Activated CD8-positive, alpha-beta memory T cell treated with anti-CD3 and anti-CD28 coated beads for 1 hour (primary cell): ENCODE measurements at places on chromosomes 2 and 18.

DNA sequence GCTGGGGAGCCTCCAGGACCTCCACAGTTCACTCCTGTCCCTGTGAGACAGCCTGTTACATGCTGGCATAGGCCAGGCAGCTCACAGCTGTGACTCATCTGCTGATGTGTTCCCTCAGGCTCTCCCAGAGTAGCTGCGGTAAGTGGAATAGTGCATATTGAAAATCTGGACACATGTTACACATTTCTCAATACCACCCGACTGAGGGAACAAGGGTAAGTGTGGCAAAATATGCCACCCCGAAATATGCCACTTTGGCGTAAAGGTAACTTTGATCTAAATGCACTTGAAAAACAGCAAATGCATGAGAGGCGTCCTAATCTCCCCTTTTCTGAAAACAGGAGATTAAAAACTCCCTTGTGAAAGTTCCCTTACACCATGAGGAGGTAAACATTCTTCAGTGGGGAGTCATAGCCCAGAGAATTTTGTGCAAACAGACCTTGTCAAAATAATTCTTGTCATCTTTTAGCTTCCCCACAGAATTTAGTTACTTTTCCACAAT is 557.9 kb downstream of the CCDC85A start:
- DNase-seq = no peak

DNA sequence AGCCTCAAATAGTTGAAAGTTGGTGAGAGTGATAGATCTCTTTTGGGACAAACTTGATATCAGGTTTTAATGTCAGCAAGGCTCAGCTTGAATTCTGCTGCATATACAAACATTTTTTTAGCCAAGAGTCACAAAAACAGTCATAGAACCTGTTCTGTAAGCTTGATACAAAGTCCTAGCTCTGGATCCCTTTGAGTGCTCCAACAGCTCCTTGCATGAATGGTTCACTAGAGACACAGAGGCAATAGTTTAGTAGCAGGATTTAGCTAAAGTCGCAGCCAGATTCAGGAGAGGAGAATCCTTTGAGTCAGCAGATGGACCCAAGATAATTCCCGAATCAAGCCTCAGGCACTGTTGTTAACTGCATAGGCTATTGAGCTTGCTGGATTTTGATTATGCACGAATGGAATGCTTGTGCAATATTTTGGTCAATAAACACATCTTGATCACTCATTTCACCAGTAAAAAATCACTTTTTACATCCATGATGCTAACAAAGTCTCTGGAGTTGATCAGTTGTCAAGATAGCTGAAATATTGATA is 148.6 kb downstream of the KLHL14 start:
- no peak for DNase-seq

DNA sequence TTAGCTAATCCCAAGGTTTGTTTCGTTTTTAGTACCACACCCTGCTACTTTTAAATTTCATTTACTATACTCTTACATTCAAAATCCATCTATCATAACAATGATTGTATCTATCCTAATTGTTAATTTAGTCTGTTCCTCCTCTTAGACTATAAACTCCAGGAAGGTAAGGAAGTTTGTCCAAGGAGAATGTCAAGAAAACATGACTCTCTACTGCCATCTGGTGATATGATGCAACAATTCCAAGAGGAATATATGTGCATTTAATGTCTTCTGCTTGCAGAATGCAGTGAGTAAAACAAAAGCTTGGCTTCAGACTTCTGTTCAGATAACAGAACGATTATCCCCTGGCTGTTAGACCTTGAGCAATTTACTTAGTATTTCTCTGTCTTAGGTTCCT is 1267.1 kb downstream of the LRP1B start:
- no peak for DNase-seq

DNA sequence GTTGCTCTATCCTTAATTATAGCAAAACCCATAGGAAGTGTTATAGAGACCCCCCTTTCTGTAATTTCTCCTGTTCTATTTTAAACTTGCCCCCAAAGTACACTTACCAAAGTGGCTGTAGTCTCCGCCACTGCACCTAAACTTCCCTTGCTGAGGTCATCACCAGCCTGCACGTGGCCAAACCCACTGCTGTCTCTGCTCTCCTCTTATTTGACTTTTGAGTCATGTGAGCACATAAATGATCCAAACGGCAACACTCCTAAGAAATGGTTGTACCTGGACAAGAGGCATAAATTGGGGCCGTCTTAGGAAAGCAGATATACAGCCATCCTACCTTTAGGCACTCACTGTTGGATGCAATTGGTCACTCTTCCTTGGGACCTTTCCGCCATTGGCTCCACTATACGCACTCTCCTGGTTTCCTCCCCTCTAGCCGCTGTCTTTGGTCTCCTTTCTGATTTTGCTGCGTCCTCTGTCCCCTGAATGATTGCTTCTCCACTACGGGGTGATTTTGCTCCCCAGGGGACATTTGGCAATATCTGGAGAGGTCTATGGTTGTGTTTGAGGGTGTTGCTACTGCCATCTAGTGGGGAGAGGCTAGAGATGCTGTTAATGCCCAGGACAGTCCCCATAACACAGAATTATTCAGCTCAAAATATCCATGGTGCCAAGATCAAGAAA is 19.2 kb upstream of the IL36G start:
- no peak for DNase-seq

DNA sequence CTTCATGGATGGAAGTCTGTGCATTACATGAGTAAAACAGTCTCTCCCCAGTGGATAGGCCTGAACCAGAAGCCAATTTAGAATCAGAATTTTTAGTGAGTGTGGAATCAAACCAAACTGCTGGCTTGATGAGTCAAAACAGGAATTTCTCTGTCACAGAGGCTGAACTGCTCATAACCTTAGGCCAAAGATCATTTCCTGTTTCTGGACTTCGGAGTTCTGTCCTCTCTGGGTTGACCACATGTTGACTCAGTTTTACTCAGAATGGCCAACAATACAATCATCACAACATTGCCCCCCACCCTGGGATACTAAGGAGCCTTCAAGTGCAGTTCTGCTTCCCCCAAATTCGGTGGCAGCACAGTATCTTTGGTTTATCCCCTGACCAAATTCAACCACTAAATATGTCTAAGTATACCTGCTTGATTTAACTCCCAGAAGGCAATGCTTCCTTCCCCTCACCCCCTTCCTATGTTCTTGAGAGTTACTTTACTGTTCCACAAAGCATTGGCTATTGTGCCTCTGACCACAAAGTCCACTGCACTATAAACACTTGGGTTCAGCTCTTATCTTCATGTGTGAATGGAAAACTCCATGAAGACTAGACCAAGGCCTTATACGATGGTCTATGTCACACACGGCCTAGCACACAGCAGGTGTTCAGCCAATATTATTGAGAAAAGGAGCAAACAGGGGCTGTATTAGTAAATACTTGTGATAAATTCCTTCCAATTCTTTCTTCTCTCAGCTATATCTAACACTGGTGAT is 67.8 kb downstream of the NXPH2 start:
- DNase-seq = no peak
